ENCODE measurements at places on chromosomes 3 and 15.

DNA sequence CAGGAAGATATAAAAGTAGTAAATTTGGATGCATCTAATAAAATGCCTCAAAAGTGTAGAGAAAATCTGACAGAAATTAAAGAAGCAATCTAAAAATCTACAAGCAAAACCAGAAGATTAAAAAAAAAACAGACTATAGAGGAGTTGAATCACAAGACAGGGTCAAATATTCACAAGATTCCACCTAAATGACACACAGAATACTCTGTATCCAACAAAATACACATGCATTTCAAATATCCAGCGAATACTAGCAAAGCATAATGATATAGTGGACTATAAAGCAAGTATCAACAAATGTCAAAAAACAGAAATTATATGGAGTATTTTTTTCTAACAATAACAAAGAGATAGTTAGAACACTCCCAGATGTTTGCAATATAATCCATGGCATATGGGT lies 20.5 kb upstream of the ACTC1 start:
- DNase-seq, result no peak

- no peak for DNase-seq
Measured at GRCh38 chr15:92049290-92049989, 195.9 kb downstream of the SLCO3A1 start.

GRCh38 chr3:181728470-181729340 lies 17.0 kb downstream of the SOX2 start:
- DNase-seq, result no peak

- DNase-seq, result no peak
Measured at GRCh38 chr3:52289747-52290595, 2.3 kb downstream of the GLYCTK start.

DNA sequence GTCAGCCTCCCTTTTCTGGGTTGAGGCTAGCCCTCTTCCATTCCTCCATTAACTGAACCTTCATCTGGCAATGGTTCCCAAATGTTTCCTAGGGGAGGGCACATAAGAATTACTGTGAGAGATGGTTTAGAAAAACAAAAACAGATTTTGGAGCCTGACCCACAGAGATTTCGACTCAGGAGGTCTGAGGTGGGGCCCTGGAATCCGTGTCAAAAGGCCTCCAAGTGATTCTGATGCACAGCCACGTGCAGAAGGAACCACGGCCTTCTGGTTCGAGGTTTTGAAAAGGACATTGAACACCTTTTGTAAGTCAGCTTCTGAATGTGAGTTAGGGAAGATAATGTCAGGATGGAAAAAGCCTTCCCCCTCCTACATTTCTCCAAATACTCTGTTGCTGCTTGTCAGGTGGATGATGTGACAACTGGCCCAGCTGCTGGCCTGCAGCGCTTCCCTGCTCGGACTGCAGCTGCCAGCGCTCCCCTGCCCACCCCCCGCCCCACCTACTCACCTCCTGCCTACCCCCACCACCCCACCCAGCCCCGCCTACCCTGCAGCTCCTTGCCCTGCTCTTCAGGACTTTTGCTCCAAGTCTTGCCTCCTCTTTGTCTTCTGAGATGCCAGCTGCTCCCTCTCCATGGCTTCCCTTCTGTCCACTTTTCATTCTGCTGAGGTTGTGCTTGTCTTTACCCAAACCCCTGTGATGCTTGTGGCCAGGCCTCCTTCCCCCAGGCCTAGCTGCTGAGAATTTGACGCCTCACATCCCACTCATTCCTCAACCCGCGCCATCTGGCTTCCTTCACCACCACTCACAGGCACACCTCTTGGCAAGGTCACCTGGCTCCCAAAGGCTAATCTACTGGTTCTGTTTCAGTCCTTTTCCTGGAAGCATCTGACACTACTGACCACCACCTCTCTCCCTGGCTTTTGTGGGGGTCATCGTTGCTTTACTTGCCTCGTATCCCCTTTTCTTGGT lies 6.6 kb downstream of the EHD4 start:
- no peak for DNase-seq

- DNase-seq, result no peak
Measured at GRCh38 chr15:77811270-77811669, 178.6 kb upstream of the LINGO1 start.
